GM23248 (cell line): ENCODE measurements at places on chromosomes 6 and 20. TPM values are rescaled to one million over a fixed set of nuclear protein-coding genes. Genes with fewer than 3 reads are reported as not detected.

Gene MYLK4
- 0.20 and 0.24 TPM in 2 replicates for polyA plus RNA-seq

Gene LTA
- polyA plus RNA-seq: not detected in 2 replicates

Gene LGSN
- polyA plus RNA-seq: not detected in 2 replicates

Gene BPI
- polyA plus RNA-seq: 0.10 TPM in 1 of 2 replicates, not detected in the other

Gene FNDC1
- polyA plus RNA-seq: 7.8 and 8.6 TPM in 2 replicates

Gene DNAH8
- polyA plus RNA-seq: not detected in 2 replicates

Gene HEY2
- 0.13 TPM in 1 of 2 replicates, not detected in the other for polyA plus RNA-seq

Gene BPIFA3
- polyA plus RNA-seq: not detected in 2 replicates

Gene DOK5
- polyA plus RNA-seq: 16.0 and 16.1 TPM in 2 replicates

Gene BAG2
- polyA plus RNA-seq: 40.1 and 40.4 TPM in 2 replicates

Gene AVP
- polyA plus RNA-seq: not detected in 2 replicates

Gene CLVS2
- not detected in 2 replicates for polyA plus RNA-seq

Gene MUC21
- not detected in 2 replicates for polyA plus RNA-seq

Gene MTFR2
- polyA plus RNA-seq: 2.5 and 3.1 TPM in 2 replicates

Gene SALL4
- polyA plus RNA-seq: not detected in 2 replicates

GRCh38 chr6:41546866-41547798 is 951 bp downstream of the FOXP4 start:
- DNase-seq: peak; percentile 83

- no peak for DNase-seq
These were observed 375.7 kb downstream of the MMUT start for GRCh38 chr6:49087369-49087768.

- peak; percentile 86 for DNase-seq
These were observed 36.5 kb downstream of the NOX3 start for GRCh38 chr6:155419161-155419560.

GRCh38 chr20:25389858-25390537 is 637 bp downstream of the ABHD12 start:
- DNase-seq: peak; percentile 58

- peak; percentile 85 for DNase-seq
These were observed 522 bp upstream of the EPB41L1 start for GRCh38 chr20:36153736-36154699.

DNA sequence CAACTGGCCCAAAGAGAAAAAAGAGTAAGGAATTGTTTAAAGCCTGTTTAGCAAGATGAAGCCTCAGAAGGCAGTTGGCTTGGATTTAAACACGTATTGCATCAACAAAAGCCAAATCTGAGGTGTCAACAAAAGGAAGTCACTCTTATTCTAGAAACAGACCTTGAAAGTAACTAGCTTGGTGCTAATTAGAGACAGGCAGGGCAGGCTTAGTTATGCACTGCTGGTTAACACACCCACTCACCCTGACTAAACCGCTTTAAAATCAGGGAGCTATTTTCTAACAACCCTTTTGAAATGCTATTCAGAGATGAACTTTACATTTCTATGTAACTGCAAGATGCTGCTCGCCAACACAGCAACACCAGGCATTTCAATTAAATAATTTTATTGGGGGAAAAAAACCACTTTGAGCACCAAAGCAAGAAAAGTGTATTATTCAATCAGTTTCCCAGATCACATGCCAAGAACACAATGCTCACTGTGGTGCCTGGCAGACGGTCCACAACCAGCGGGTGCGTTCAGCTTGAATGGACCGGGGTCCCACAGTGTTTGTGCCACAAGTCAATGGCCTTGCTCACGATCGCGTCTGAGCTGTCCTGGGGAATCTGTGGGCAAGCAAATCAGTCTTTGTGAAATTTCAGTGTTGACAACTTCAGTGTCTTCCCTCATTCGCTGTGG is 23.6 kb downstream of the TBC1D7 start:
- DNase-seq: no peak

GRCh38 chr6:154086510-154086909 is 47.5 kb downstream of the OPRM1 start:
- no peak for DNase-seq

DNA sequence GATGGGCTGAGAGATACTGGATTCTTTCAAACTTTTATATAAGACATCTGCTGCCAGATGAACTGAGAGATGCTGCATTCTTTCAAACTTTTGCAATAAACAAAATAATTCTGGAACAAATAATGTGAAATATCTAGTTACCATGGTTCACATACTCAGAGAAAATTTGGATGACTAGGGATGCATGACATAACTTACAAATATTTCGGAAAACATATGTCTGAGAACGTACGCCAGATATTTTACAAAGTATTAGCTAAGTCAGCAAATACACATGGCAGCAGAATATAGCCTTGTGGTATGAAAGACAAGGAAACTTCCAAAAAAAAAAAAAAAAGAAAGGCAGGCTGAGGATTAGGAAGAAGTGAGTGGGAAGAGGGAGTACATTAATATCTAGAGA is 113.3 kb upstream of the TRAF3IP2 start:
- peak; percentile 78 for DNase-seq

DNA sequence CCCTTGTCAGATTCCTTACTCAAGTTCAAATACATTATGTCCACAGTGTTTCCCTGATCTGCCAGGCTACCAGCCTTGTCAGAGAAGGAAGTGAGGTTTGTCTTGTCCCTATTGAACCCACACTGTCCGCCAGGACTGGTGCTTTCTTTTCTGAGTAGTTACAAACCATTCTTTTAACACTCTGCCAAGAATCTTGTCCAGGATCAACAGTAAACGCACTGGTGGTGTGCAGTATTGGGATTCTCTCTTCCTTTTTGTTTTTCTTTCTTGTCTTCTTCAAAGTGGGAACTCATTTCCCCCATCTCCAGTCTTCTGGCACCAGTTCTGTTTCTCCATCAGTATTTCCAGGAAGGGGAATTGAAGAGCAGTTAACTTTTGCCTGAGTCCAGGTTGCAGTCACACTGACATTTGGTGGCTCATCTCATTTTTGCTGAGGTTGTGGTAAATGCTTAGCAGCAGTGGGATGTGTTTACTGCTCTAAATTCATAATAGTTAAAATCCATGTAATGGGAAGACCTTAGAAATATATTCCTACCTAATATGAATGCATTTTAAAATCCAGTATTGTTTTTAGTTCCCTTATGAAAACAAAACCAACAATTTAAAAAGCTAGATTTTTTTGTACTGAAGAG is 295.3 kb downstream of the PRL start:
- DNase-seq: no peak

GRCh38 chr6:134003542-134003951 is 48.9 kb downstream of the SLC2A12 start:
- DNase-seq: no peak

GRCh38 chr6:47256361-47256760 is 53.3 kb downstream of the TNFRSF21 start:
- peak; percentile 30 for DNase-seq

DNA sequence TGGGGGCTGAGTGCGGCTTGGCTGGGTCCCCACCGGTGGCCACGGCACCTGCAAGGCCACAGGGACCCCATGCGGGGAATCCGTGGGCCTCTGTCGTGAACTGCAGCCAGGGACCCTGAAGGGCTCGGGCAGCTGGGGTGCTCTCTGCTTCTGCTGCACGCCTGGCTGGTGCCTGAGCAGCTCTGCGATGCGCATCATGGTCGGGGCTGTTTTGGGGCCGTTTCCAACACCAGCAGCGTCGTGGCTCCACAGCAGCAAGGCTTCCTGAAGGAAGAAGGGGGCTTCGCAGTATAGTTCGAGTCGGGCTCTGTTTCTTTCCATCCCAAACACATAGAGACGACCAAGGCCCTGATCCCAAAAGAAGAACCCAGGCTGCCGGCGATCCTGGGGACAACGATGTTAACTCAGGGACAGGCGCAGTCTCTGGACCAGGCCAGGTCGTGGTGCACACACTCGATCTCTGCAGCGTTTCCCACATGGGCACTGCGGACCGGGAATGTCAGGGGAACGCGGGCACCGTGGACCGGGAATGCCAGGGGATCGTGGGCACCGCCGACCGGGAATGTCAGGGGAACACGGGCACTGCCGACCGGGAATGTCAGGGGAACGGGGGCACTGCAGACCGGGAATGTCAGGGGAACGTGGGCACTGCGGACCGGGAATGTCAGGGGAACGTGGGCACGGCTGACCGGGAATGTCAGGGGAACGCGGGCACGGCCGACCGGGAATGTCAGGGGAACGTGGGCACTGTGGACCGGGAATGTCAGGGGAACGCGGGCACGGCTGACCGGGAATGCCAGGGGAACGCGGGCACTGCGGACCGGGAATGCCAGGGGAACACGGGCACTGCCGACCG is 36.8 kb upstream of the BHLHE23 start:
- DNase-seq: no peak

GRCh38 chr6:89400912-89401399 is 11.1 kb downstream of the RRAGD start:
- DNase-seq: no peak

- DNase-seq: no peak
These were observed 110.9 kb upstream of the JAG1 start for GRCh38 chr20:10784554-10785183.

GRCh38 chr6:168002804-168003203 is 5.3 kb downstream of the KIF25 start:
- no peak for DNase-seq

DNA sequence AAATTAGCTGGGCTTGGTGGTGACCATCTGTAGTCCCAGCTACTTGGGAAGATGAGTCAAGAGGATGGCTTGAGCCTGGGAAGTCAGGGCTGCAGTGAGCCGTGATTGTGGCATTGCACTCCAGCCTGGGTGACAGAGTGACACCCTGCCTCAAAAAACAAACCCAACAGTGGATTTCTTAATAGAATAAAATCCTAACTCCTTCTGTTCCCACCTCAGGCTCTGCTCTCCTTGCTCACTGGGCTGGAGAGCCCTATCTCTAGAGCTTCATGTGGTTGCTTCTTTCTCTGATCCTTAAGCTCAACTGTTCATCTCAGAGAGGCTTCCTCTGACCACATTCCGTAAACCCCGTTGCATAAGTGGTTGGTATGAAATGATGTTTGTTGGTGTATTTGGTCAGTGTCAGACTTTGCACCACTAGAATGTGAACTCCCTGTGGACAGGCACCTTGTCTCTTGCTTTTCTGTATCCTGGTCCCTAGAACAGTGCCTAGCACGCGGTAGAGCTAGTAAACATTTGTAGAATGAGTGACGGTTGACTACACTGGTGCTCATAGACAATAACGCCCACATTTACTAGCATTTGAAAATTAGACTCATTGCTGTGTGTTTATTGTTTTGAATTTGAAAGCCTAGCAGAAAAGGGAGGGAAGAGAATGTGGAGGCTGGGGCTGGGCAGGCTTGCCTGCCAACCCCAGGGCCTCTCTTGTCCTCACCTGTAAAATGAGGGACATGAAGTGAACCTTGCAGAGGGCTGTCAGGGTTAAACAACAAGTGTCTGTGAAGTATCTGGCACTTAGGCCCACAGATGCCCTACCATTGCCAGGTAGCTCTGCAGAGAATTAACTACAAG is 4.2 kb downstream of the MAPRE1 start:
- peak; percentile 47 for DNase-seq

DNA sequence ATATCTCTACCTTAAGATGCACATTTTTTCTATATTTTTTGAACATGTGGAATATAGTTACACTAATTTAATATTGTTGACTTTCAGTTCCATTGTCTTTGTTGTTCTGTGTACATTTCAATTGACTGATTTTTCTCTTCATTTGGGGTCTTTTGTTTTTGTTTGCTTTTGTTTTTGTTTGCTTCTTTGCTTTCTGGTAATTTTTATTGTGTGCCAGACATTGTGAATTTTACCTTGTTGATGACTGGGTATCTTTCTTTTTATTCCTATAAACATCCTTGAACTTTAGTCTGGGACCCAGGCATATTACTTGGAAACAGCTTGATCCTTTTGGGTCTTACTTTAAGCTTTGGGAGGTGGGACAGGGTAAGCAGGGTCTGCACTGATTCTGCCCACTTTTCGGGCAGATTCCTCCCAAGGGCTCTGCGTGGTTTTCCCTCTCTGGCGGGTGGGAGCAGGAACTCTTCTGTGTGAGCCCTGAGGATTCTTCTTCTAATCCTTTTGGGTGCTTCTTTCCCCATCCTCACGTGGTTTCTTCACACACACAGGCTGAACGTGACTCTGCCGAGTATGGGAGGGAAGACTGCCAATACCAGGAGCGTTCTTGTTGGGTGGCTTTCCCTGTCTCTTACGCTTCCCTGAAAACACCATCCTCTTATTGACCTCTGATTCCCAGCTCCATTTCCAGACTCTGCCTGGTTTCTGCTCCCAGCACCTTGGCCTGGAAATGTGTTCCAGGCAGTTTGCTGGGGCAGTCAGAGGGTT is 200.5 kb downstream of the ARID1B start:
- peak; percentile 65 for DNase-seq

- DNase-seq: no peak
These were observed 42.1 kb downstream of the SRSF3 start for GRCh38 chr6:36636283-36636682.

DNA sequence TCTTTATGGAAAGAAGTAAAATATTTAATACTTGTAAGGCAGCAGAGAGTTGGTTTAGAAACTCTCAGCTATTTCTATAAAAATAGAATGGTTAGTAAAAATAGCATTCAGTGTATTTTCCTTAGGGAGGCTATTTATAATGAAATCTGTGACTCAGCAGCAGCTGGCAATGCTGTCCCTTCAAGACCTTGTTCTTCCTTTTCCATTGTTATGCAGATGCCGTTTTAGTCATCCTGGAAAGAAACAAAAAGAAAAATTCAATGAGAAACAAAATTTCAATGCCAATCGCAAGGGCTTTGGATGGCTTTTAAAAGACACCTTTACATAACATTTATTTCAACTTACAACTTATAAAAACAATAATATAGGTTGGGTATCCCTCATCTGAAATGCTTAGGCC is 17.5 kb downstream of the MPC1 start:
- peak; percentile 81 for DNase-seq

- no peak for DNase-seq
These were observed 49.3 kb downstream of the PRR18 start for GRCh38 chr6:166258854-166259276.

DNA sequence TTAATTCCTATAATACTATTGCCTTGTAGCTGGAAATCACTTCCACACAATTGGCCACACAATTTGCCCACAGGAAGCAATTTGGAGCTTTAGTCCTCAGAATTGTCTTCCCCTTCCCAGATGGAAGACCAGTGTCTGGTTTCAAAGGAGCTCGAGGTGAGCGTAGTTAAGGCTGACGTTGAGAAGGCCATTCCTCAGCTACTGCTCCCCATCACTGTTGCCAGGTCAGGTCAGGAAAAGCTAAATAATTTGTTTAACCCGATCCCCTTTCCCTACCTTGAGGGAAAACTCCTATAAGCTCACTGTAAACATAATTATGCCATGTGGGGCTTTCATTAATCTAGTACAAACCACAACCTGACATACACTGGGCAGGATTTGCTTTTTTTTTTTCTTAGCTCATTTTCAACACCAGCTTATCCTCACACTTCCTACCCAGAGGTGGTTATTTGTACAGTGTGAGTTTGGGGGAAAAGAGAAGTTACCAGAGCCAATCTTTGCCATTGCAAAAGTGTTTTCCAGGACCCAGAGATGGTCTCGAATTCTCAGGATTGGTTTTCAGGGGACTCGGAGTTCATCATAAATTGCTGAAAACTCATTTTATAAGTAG is 242.7 kb downstream of the CLIC5 start:
- no peak for DNase-seq

- DNase-seq: no peak
These were observed 78.4 kb downstream of the FYN start for GRCh38 chr6:111794727-111795452.

- no peak for DNase-seq
These were observed 9.7 kb upstream of the BPIFB1 start for GRCh38 chr20:33273117-33273851.
